GM12865 (cell line): ENCODE measurements at places on chromosomes 1 and 21.

GRCh38 chr1:170586321-170587252, 54.6 kb downstream of the GORAB start:
- DNase-seq: no peak

DNA sequence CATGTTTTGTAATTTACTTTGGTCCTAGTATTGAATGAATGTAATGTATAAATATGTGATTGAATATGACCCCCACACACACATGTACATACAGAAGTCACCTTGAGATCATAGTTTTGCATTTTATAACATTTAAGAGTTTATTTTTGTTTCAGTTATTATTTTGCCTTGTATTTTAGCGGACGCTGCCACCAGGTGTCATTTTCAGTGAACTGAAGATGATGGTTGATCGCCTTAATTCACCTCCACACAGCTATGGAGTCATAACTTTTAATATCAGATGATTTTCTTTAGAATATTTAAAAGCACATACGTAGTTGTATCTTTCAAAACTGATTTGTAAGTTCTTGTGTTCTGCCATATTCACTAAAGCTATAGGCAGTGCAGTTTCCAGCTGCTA, 130.4 kb downstream of the DYRK1A start:
- DNase-seq: no peak

DNA sequence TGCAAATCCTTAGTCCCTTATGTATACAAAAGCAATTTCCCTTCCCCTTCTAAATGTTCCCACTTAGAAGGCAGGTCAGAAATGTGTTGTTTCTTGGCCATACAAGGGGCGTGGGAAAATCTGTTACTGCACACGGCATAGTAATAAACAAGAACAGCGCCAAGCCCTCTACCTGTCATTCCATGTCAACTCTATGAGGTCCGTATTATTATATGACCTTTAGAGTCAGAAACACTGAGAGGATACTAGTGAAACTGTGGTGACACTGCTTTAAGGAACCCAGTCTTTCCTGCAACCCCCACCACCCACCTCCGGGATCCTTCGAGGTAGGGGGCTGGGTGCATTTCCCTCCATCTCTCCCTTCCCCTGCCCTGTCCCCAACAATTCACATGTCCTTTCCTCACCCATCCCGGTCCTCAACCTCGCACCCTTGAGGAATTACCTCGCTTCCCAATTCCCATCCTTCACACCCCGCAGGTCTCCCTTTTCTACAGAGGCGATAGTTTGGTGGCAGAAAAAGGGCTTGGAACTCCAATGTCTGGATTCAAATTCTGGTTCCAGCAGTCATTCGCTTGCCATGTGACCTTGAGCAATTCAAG, 647 bp downstream of the SDHB start:
- DNase-seq: no peak

- DNase-seq: no peak
Measured at GRCh38 chr1:229148743-229149142, 122.2 kb upstream of the RAB4A start.

DNA sequence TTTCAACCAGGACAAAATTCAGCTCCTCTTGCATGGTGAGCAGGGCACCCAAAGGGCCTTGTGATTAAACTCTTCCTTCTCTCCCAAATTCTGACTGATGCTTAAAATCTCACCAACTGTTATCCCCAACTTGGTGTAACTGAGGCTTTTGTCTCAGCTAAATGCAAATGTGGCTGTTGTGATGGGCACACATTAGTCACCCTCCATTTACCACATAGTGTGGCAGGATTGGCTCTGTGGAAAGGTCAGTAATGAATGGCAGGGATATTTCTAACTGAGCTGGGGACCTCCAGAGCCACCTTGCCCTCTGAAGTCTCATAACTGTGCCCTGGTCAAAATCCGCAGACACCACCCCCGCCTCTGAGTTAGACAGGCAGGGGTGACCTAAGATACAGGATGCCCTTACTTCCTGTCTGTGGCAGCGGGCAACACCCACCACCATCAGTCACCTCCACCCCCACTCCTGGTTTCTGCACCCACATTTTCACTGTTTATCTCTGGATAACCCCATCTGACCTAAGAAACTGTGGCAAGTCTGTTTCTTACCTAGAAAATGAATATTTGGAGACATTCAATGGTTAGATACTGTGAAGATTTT, 25.4 kb upstream of the RGS16 start:
- DNase-seq: peak; percentile 61

DNA sequence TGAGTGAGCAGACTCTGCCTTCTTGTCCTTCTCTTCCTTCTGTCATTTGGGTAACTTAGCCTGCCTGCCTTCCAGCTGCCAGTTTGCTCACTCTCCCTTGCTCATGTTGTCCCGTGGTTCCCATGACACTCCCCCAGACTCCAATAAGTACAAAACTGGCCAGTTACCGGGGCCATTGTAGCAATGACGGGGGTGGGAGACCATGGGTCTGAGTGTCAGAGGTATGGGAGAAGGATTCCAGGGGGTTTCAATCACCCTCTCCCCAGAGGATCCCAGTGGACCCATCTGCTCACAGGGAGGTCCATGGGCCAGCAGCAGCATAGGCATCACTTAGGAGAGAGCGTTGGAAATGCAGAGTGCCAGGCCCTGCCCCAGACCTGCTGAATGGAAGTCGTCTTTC, 51.3 kb downstream of the CAPN9 start:
- DNase-seq: no peak

DNA sequence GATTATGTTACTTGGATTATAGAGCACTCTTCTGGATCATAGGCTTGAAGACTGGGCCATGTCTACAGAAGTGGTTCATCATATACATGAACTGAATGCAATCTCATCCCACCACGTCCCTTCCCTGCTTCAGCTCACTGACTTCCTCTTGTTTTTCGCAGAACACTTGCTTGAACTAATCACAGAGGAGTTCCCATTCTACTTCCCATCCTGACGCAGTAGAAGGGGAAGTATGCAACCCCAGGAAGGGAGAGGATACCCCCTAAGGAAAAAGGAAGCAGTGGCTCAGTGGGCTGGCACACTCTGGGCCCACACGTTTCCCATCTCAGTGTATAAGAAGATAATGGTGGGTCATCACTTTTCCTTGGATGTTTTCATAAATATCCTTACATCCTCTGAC, 36.2 kb downstream of the CASQ2 start:
- DNase-seq: no peak

GRCh38 chr1:201011616-201012015, 11.9 kb downstream of the KIF21B start:
- DNase-seq: no peak

DNA sequence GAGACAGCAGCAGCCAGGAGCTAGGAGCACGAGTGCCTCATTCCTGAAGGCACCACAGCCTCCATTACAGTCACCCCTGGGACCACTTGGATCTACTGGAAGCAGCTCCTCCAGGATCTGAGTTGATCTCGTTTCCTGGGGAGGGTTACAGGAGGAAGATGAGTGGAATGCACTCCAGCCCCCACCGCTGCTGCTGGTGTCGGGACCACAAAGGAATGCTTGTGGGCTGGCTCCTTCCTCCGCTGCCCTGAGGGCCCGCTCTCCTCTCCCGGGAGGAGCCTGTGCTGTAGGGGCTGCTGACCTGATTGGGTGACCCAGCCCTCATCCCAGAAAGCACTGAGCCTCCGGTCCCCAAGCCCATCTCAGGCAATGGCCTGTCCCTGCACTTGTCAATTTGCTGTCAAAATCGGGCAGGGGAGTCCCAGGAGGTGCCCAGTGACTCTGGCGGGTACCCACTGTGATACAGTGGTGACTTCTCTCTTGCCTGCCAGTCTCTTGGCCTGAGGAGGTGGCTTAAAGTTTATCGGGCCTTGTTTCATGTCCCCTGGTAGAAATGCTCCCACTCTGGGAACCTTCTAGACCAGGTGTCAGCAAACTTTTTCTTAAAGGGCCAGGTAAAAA, 23.1 kb downstream of the IL10RB start:
- DNase-seq: no peak

DNA sequence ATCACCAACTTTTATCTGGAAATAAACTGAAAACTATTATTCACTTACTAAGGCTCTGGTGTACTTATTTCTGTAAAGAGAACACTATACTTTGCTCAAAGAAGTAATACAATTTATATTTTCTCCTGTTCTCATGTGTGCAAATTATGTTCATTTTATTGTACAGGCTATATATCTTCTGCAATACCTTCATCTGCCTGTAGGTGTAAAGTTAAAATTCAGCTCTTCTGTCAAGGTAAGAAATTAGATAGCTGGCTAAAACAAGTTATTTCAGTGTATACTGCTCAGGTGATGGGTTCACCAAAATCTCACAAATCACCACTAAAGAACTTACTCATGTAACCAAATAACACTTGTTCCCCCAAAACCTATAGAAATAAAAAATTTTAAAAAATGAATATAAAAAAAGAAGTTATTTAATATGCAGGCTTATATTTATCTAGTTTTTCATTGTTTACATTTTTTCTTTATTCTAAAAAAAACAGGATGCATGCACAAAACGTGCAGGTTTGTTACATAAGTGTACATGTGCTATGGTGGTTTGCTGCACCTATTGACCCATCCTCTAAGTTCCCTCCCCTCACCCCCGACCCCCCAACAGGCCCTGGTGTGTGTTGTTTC, 81.5 kb downstream of the PTGER3 start:
- DNase-seq: peak; percentile 23

- no peak for DNase-seq
Measured at GRCh38 chr21:29647353-29647781, 292.4 kb downstream of the GRIK1 start.

GRCh38 chr1:234907940-234908405, 220.7 kb downstream of the TOMM20 start:
- DNase-seq: no peak

- no peak for DNase-seq
Measured at GRCh38 chr1:15469361-15469760, 6.5 kb upstream of the CELA2B start.

DNA sequence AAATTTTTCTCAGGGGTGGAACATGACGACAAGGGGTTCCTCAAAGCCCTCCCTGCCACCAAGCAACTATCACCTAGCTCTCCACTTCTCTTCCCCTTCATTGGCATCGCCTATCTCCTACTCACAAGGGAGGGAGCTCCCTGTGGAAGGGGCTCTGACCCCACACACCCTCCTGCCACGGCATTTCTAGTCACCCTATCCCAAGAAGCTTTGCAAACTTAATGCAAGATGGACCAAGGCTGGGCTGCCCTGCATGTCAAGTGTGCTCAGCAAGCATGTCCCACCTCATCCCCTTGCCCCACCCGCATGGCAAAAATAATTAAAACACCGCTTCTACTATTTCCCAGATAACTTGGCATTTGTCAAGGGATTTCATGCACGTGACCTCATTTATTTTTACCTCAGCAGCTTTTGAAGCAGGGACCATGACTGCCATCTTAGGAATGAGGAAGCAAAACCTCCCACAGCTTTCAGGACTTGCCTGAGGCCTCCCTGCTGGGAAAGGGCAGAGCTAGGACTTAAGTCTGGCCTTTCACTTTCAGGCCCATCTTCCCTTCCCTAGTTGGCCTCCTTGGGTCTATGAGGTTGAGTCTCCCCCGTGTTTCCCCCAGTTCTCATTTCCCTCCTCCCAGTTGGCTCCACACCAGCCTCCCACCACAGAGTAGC, 161.3 kb downstream of the TSEN15 start:
- peak; percentile 42 for DNase-seq

- no peak for DNase-seq
Measured at GRCh38 chr21:46099476-46099875, 1.6 kb downstream of the COL6A2 start.

GRCh38 chr1:154304664-154305337, 16.1 kb upstream of the AQP10 start:
- DNase-seq: peak; percentile 74

DNA sequence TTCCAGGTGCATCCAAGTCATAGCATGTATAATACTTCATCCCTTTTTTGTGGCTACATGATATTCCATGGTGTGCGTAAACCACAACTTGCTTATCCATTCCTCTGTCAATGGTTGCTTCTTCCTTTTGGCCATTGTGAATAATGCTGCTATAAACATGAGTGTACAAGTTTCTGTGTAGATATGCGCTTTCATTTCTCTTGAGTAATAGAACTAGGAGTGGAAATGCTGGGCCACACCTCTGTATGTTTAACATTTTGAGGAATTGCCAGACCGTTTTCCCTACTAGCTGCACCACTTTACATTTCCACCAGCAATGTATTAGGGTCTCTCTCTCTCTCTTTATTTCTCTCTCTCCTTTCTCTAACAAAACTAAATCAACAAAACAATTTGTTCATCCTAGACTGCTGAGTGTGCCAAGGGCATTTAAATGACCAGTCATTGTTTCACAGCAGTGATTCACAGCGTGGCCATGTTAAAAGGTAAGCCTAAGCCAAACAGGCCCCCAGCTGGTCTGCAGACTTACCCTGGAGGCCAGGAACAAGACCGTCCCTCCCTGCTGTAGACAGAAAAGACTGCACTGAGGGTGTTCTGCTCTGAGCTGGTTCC, 53.2 kb upstream of the LYST start:
- DNase-seq: no peak

DNA sequence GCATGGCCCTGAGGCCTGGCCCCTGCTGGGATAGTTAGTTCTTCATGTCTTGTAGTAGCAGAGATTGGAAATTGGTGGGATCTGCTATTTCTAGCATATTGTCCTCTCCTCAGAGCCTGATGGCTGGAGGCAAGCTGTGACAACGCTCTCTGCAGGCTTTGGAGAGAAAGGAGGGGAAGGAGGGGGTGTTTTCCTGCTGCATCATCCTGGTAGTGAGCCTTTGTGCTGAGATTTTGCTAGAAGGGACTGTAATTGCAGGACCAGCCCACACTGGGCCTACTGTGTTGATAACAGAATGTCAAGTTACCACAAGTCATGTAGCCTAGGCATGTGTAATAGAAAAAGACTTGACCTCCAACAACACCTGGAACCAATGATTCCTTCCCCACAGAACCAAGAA, 351.0 kb downstream of the SIPA1L2 start:
- DNase-seq: no peak

DNA sequence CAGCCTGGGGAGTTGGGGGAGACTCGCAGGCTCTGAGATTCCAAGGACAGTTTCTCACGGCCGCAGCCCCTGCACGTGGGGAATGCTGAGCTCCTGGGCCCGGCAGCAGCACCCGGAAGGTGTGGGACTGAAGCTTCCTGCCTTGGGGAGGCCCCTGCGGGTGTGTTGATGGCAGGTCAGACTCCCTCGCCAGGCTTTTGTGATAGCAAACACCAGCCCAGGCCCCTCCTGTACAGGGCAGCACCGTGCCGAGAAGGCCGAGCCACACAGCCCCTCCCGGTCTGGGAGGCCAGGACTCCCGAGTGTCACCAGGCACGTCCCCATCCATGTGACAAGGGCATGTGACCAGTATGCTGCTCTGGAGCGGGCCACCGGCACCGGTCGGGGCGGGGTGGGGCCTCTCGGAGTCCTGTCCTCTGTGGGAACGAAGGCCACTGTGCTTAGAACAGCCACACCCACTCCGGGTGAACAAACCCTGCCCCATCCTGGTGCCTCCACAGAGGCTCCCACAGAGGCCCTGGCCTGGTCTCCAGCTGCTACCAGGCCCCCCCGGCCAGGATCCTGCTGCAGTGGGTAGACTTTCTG, 31.1 kb upstream of the ARHGEF16 start:
- no peak for DNase-seq

DNA sequence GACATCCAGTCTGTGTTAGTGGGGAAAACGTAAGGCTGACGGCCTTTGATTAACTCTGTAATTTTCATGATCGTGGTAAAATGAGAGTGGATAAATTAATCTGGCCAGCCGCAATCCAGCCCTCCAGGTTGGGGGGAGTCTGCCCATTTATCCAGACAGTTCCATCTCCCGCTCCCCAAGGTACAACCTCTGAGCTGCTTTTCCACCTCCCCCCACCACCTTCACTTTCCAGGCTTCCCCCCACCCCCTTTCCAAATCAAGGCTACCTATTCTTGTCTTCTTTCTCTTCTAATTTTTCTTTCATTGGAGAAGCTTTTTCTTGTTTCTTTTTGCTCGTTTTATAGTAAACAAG, 6.0 kb downstream of the MIER1 start:
- no peak for DNase-seq

GRCh38 chr1:155713075-155713474, 24.2 kb downstream of the DAP3 start:
- DNase-seq: no peak
